ENCODE measurements at places on chromosomes 16 and 17.

DNA sequence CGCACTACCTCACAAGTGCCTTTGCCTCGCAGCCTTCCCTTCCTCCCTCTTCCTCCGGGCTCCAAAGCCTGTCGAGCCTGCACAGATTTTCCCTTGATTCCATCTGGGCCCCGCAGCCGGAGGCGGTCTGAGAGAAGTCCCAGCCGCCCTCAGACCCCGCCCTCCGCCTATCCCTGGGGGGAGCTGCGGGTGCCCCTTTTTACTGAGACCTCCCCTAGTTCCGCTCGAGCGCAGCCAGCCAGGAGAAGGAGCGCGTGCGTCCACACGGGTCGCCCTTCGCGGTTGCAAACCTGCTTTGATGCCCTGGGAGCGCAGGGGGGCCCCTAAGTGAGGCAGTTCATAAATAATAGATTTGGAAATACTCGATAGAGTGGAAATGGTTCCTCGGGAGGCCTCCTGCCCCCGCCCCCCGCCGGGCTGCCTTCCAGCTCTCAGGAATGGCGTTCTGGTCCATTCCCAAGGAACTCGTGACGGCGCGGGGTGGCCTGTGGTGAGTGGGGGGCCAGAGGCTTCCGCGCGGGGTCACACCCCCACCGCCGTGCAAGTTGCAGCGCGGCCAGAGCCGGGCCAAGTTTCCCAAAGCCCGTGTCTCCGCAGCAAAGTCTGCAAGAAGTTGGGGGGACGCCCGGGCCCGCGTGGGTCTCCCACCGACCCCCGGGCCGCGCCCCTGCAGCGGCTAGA lies 610 bp downstream of the C16orf74 start:
- no peak for DNase-seq

DNA sequence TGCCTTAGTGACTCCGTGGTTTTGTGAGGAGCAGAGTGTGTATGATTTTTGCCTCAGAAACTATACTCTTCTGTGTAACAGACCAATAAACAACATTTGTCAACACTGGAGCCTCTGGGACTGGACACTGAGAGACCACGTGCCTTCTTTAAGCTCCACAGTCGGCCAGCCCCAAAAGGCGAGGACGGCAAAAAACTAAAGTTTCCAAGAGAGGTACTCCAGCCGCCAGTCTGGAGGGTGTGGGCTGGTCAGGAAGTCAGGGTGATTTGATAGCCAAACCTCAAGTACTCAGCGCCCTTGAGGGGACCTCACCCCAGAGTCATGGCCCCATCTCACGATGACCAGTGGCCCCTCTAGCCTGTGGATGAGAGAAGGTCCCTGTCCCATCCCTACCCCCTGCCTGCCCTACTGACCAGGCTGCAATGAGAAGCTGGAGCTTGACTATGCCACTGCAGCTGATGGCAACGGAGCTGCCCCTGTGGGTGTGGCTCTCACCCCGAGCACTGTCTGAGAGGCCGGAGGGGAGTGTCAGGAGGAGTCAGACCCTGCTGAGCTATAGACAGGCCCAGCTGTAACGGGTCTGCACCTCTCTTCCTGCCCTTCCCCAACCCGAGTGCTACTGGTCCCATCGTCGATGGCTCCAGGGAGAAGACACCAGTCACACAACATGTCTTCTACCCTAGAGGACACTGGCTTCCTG lies 19.8 kb downstream of the MNT start:
- no peak for DNase-seq

- DNase-seq = no peak
These were observed at the start of gene PRSS22 for GRCh38 chr16:2857451-2858244. TSS of gene PRSS22 (minus strand) at chr16:2858170. CDS start at chr16:2858104, 66 bp downstream.

DNA sequence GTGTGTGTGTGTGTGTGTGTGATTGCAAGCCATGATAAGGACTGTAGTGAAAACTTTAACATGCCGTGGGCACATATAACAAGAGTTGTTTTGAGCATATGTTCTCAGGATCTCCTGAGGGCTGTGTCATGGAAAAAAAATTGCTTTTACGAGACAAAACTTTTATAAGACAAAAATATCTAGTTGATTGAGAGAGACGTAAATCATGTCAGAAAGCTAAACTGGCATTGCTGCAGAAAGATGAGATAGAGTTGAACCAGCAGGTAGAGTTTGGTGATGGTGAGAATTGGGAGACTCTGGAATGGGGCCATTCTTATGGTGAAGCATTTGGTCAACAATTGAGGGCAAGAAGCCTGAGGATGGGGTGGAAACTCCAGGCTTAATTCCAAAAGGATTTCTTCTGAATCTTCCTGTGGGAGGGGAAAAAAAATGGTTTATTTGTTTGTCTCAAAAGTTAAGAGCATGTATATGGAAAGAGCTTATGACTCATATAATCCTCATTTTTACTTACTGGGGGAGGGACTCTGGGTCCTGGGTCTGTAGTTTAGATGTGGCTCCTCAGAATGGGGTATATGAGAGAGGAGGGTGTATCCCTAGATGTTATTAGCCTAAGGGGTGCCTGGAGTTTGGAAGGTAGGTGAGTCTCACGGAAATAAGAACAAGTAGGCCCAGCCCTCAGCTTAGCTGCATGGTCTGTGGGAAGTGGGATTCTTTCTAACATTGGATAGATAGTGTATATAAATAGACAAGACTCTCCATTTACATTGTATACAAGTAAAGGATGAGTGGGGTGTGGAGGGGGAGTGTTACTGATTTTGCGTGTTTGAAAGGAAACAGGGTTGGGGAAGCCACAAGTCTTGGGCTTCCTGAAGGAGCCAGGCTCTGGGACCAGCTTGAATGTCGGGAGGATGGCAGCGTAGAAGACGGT lies 7.1 kb downstream of the MINK1 start:
- DNase-seq = no peak

GRCh38 chr16:30351586-30352419 lies 3.3 kb downstream of the CD2BP2 start:
- no peak for DNase-seq

DNA sequence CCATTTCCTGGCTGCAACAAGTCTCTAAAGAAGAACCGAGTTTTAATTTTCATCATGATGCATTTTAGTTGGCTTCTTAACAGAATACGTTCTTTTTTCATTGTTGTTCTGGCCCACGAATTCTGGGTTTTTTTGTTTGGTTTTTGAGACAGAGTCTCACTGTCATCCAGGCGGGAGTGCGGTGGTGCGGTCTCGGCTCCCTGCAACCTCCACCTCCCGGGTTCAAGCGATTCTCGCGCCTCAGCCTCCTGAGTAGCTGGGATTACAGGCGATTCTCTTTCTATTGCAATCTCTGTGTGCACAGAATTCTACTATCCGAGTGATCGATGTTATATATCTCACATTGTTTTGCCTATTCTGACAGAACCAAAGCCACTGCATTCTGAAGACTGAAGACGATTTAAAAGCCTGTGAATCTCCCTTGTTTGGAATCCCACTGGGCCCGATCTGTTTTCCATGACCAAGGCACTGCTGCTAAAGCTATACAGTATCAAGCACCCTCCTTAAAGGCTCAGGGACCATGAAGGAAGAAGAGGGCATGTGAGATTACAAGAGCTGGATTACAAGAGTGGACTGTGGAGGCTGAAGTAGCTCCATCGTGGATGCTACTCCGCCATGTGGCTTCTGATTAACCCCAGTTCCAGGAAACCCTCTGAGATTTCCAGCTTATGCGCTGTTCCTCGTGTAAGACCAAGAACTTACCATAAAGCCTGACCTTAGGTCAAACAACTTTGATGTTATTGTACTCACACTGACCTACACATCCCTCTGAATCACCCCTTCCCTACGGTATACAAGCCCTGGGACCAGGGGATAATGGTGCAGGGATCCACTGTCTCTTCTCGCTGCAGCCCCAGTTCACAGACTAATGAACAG lies 44.3 kb downstream of the ADCY9 start:
- no peak for DNase-seq

DNA sequence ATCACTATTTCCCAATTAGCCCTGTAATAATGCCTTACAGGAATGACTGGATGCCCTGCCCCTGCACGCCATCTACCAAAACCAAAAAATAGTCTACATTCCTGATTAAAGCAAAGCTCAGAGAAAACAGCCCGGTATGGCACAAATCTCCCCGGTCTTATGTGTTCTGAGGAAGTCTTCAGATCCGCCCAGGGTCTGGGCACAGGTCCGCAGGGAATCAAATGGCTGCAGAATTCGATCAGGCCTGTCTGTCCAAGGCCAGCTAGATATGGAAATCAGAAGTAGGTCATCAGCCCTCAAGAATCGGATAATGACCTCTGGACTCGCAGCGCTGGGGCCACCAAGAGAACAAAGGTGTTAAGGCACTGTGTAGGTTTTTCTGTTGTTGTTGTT lies 171.0 kb downstream of the ZFHX3 start:
- DNase-seq = no peak

GRCh38 chr16:87409781-87410180 lies 17.6 kb downstream of the MAP1LC3B start:
- DNase-seq = no peak

GRCh38 chr17:61425682-61426481 lies 26.2 kb downstream of the TBX2 start:
- DNase-seq = no peak

DNA sequence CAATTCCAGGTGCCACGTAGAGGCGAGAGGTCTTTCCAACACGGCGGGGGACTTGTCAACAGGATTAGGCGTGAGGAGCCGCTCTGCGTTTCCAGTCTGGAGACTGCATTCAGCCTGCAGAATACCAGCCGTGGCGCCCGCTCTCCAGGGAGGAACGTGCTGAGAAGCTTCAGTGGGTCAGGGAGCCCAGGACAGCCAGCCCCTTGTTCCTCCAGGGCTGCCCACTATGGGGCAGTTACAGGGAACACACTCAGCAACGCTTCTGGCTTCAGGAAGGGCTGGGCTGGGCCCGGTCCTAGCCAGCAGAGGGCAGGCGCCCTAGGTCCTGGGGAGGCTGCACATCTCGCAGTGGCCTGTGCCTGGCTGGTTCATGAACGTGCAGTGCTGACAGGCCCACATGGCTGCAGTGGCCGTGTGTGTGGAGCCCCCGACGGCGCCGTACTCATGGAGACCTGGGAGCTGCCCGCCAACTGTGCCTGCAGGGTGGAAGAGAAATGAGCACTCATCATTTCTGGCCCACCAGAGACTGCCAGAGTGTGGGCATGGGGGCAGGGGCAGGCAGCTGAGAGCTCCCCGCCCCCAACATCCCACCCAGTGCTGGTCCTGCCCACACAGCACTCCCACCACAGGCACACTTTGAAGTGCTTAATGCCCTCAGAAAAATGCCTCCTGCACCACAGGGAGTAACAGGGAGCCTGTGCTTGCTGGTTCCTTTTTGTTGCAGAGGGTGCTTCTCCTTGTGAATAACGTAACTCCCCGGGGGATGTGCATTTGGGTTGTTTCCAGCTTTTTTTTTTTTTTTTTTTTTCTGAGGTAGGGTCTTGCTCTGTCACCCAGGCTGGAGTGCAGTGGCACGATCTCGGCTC lies 7.0 kb upstream of the FAAP100 start:
- no peak for DNase-seq

- no peak for DNase-seq
These were observed 14.5 kb downstream of the CCDC92B start for GRCh38 chr17:2734939-2735338.

- no peak for DNase-seq
These were observed 1.0 kb downstream of the GDE1 start for GRCh38 chr16:19520861-19521331.

GRCh38 chr17:44842748-44843147 lies 4.9 kb upstream of the HIGD1B start:
- DNase-seq = no peak

- DNase-seq = no peak
These were observed 15.8 kb upstream of the CCL5 start for GRCh38 chr17:35895636-35896587.

GRCh38 chr17:10842658-10843057 lies 4.8 kb upstream of the PIRT start:
- DNase-seq = no peak

DNA sequence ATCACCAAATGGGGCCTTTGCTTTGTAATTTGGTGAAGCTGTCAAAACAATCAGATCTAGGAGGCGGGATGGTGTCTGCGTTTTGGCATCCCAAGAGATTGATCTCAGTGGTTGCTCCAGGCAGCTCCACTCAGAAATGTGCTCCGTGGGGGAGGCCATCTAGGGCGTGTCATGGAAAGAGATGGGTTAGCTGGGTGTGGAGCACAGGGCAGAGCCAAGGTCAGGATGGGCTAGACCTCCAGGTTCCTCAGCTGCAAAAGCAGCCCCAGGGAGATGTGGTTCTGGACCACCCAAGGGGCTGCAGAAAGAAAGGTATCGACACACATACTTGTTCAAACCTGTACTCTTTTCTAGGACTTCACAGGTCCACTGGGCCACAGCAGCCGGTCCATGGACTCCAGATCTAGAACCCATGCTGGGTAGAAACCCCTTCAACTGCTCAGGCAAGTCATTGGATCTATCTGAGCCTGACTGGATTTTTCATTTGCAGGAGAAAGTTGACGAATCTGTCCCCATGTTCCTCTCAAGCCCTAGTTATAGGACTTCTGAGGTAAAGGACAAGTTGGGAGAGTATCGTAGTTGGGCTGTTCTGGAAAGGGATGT lies 270.2 kb upstream of the RPL38 start:
- DNase-seq = no peak

DNA sequence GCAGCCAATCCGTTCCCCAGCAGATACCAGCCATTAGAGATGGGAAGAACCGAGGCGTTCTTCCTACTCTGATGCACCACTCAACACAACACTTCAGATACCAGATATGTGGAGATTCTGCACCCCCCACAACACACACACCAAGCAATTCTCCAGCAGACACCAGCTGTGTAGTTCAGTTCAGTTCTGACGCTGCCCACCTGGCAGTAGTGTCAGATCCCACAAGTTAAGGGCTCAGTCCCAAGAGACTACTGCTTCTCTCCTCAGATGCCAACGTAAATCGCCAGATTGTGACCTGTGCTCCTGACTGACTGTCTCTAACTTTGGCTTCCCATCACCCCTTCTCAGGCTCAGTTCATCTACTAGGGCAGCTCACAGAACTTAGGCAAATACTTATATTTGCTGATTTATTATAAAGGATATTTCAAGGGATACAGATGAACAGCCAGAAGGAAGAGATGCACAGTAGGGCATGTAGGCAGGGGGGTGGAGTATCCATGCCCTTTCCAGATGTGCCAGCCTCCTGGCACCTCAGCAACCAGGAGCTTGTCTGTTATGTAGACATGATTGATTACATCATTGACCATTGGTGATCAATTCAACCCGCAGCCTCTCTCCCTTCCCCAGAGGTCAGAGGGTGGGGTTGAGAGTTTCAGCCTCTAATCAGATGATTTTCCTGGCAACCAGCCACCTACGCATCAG lies 110.6 kb downstream of the PRKCA start:
- DNase-seq = no peak

- no peak for DNase-seq
These were observed 2.4 kb downstream of the SLC16A3 start for GRCh38 chr17:82231312-82231561.
